ENCODE measurements at places on chromosomes 6 and 20.

DNA sequence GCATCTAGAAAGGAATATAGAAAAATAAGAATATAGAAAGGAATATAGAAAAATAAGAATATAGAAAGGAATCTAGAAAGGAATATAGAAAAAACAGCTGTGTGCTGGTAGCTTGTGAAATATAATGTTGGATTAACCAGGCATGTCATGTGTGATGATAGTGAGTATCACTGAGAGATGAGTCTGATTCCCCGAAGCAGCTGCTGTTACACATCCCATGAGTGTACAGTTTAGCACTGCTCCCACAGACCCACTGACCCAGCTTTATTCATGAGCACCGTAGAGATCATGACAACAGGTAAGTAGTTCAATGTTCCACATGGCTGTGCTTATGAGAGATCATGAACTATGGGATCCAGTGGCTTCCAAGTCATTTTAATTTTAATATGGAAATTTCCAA, 64.8 kb downstream of the SLC22A3 start:
- DNase-seq, result no peak

DNA sequence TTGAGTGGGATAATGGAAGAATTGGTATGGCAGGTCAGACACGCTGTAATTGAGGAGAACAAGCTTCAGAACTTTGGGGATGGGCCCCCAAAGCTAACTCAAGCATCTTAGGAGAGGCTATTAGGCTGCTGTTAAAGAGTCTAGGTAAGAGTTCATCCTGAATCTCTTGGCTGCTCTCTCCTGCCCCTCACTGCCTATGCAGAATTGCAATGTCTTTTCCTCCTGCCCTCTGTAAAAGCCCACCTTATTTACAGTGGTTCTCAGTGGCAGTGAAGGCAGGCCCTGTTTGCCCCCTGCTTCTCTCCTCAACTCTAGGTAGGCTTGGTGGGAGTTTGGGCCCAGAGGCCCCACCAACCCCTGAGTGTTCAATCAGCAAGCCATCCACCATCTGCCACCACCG, 55.0 kb downstream of the LYRM2 start:
- no peak for DNase-seq

GRCh38 chr6:158938811-158939254, 61.2 kb downstream of the RSPH3 start:
- DNase-seq, result peak; percentile 66

- DNase-seq, result no peak
These were observed 20.3 kb downstream of the MUCL3 start for GRCh38 chr6:30960907-30961673.

DNA sequence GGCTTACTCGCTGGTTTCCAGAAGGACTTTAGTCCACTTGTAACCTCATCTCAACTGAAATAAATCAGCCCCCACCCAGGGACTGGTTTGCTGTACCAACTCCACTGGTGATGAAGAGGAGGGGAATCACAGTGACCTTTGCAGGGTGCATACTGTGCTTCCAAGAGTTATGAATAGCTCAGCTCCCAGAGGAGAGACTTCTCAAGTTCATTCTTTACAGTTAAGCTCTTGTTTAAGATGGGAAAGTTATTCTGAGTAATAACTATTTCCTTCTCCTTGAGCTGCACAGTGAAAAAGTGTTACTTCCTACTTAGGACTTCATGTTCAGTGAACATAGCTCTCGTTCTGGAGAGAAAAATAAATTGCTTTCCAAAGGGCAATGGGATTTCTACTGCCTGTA, 166.5 kb upstream of the ECI2 start:
- no peak for DNase-seq

DNA sequence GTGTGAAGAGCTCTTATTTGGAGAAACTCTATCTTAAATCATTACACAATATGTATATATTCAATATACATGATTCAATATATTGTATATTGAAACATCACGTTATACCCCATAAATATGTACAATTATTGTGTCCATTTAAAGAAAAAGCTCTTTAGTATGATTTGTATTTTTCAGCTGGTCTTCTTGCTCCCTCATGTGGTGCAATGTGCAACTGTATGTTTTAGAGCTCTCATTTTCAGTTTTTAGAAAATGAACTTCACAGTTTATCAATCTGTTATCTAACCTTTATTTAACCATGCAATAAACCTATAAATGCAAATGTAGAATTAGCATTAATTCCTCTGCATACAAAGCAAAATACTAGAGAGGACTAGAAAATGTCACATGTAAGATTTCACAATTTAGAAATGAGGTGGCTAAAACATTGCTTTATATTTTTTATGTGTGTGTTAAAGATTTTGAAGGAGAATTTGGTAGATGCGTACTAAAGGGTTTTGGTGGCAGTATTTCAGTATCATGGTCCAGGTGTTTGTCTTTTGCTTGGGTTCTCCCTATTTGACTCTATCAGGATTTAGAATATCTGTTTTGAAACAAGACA, 167.1 kb downstream of the PHF3 start:
- peak; percentile 23 for DNase-seq

- no peak for DNase-seq
These were observed 9.2 kb downstream of the POU3F2 start for GRCh38 chr6:98843271-98844243.

- DNase-seq, result no peak
These were observed 504.0 kb upstream of the PTCHD4 start for GRCh38 chr6:48615041-48615440.

GRCh38 chr6:50939931-50940330, 121.3 kb downstream of the TFAP2B start:
- DNase-seq, result no peak

DNA sequence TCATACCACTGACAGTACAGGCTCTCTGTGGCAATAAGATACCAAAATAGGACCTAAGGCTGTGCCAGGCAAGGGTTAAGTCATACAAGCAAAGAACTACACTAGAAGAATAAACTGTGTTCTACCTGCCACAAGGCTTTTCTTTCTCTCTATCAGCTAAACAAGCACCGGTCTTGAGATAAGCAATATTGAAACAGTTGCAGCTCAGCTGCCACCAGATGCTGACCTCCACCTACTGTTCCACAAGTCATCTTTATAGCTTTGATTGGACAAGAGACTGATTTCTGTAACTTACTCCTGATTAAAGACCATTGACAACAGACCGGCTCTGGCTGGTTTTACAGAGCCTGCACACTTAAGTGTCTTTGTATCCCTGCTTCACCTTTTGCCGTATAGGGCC, 24.1 kb downstream of the SCP2D1 start:
- no peak for DNase-seq

- no peak for DNase-seq
These were observed 70.8 kb downstream of the PPP1R3G start for GRCh38 chr6:5155906-5156305.

- no peak for DNase-seq
These were observed 45.2 kb upstream of the KLHL31 start for GRCh38 chr6:53710788-53711187.

DNA sequence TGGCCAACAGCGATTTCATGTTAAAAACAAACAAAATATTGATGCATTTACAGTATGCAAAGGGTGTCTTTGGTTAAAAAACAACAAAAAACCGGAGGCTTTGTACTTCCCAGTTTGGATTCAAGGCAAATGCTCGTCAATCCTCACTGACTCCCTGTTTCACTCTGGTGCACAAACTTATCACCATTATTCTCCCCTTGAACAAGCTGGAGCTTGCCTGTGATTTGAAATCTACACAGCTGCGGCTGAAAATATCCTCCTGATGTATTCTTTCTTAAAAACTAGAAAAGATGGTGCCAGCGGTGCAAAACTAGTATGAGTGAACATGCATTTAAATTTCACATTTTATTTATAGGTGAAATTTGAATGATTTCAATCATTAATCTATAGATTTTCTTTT, 3.3 kb downstream of the PERP start:
- DNase-seq, result no peak

DNA sequence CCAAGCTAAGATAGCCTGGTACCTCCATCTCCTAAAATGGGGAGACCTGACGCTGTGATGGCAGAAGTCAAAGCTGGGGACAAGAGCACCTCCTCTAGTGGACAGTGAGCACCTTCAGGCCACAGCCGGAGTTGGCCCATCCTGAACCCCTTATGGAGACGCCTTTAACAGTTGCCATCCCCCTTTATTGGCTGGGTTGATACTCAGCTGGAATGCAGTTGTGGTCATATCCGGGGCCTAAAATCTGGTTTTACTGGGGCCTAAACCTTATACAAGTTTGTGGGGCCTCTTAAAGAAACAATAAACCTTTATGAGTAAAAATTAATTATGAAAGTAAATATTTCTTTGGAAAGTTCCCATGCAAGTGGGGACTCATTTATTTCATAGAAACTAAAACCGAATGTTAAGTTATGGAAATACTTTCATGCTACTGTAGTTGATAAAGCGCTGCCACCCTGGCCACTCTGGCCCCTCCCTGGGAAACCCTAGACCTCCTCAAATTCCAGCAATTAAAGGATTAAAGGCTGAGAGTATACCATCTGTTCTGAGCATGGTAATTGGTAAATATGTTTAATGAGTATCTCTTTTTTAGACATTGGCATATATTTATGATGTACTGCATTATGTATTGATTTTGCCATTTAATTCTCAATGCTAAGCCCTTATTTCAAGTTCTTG, 95.1 kb upstream of the SASH1 start:
- no peak for DNase-seq

DNA sequence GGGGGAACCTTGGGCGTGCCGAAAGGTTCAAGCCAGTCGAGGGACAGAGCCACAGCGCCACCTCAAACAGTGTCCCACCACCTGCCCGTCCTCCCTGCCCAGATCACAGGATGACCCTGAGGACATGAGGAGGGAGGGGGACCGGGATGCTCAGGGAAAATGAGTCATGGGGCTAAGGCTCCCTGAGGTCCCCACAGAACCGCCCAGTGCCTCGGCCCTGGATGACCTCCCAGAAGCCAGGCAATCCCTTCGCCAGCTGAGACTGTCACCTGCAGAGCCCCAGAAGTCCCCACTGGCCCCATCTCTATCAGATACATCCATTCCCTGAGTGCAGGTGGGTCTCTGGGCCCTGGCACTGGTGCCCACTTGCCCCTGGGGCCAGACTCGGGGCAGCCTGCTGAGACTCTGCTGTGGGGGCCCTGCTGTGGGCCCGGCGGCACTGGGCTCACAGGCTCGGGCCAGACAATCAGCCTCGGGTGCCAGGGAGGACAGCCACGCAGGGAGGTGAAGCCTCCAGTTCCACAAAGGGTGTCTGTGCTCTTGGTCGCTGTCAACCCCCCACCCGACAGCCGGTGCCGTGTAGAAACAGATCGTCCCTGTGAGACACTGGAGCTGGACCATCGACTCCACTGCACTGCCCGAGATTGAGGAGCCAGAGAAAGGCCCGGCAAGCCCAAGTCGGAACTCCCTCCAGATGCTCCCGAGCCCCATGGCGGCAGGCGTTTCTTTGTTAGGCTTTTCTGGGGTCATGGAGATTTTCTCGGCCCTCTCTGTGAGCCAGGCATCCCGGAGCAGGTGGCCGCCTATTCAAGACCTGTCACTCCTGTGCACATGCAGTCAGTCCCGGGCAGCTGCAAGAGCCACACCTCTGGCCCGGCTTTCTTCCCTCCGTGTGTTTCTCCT, 26.1 kb downstream of the PXDC1 start:
- DNase-seq, result no peak

DNA sequence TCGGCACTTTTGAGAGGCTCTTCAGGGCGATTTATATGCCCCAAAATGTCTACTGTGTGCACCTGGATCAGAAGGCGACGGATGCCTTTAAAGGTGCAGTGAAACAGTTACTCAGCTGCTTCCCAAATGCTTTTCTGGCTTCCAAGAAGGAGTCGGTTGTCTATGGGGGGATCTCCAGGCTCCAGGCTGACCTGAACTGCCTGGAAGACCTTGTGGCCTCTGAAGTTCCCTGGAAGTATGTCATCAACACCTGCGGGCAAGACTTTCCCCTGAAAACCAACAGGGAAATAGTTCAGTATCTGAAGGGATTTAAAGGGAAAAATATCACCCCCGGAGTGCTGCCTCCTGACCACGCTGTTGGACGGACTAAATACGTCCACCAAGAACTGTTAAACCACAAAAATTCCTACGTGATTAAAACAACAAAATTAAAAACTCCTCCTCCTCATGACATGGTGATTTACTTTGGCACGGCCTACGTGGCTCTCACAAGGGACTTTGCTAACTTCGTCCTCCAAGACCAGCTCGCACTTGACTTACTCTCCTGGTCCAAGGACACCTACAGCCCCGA, 8.2 kb downstream of the GCNT2 start:
- peak; percentile 61 for DNase-seq

GRCh38 chr6:10194816-10195672, 219.8 kb downstream of the TFAP2A start:
- no peak for DNase-seq

- DNase-seq, result no peak
These were observed 310.0 kb downstream of the ZNF217 start for GRCh38 chr20:53283597-53283996.

- DNase-seq, result no peak
These were observed 34.6 kb upstream of the CALHM6 start for GRCh38 chr6:116426551-116426950.

- DNase-seq, result no peak
These were observed 40.4 kb upstream of the TMEM170B start for GRCh38 chr6:11497107-11497506.

DNA sequence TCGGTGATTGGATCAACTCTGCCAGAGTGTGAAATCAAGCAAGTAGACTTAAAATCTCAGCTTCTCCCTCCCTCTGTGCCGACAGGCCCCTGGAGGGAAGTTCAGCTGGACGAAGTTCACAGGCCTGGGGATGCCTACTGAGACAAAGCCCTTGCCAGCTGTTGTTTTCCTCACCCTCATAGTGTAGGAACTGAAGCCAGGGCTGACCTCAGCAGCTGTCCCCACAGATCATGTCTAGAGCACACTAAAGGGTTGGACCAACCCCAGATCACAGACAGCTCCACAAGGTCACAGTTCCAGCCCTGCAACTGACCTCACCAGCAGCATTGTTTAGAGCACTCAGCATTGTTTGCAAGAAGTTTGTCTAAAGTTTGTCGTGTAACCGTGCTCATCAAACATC, 261.9 kb upstream of the ECI2 start:
- DNase-seq, result no peak

DNA sequence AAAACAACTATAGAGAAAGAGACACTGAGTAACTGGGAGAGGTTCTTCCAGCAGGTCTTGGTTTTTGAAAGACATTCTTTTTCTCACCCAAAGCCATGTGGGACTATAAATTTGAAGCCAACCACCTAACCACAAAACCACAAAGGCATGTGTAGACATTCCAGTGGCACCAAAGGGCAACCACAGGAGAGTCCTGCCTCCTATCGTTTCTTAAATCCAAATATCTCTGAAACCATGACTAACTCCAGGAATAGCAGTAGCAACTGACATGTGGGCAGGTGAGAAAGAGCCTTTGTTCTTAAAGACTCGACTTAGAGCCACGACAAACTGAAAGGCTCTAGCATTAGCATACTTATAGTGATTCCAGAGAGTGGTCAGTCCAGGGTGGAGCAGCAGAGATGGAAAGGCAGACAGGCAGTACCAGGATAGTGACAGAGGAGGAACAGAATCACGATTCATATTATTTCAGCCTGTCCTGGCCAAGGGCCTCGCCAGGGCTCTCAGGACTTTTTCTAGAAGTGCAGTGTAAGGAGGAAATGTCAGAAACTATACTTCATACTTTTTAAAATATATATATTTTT, 9.4 kb upstream of the COL9A1 start:
- peak; percentile 91 for DNase-seq

Data from ACHN (cell line).